Liver (tissue), 10 donors: ENCODE measurements at places on chromosomes 7 and 10.

GRCh38 chr7:145850636-145851035, 266.0 kb upstream of the CNTNAP2 start:
- no peaks in the 10 kb centered on the region for H3K36me3 ChIP-seq
- H3K4me1 ChIP-seq = no peaks in the 10 kb centered on the region

GRCh38 chr10:45432113-45432512, 58.1 kb downstream of the ALOX5 start:
- H3K36me3 ChIP-seq = no peaks in the 10 kb centered on the region
- H3K27me3 ChIP-seq = no peaks in the 10 kb centered on the region
- no peak for DNase-seq
- no peak overlapping the region for H3K4me3 ChIP-seq
- no peaks in the 10 kb centered on the region for H3K4me1 ChIP-seq
- H3K27ac ChIP-seq = no peak overlapping the region

- no peaks in the 10 kb centered on the region for H3K27me3 ChIP-seq
- H3K27ac ChIP-seq = no peak overlapping the region
- H3K36me3 ChIP-seq = no peaks in the 10 kb centered on the region
- DNase-seq = no peak
- H3K4me1 ChIP-seq = no peaks in the 10 kb centered on the region
Measured at GRCh38 chr10:49273626-49274025, 25.3 kb upstream of the C10orf71 start.

DNA sequence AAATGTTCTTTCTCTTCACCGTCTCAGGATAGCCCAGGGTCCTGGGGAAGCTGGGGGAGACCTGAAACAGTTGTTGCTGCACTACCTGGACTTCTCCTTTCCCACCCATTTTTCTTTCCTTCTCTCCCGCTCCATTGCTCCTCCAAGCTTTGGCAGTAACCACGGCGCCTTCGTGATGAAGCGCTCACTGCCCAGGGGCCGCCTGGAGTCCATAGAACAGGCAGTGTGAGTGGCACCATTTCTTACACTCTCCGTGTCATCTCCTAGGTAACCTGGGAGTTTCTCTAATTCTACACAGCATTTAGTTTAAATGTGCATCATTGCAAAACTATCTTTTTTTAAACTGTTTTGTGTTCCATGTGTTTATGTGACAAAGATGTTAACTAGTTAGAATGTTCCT, 40.3 kb upstream of the BHLHA15 start:
- no peak for DNase-seq
- no peak overlapping the region for H3K4me3 ChIP-seq
- H3K4me1 ChIP-seq = peaks cover 9% of the 10 kb centered on the region

GRCh38 chr10:93039110-93039509, 21.5 kb upstream of the CYP26C1 start:
- no peak overlapping the region for H3K4me3 ChIP-seq
- DNase-seq = no peak
- peaks cover under 1% of the 10 kb centered on the region for H3K4me1 ChIP-seq
- H3K36me3 ChIP-seq = no peaks in the 10 kb centered on the region
- H3K27ac ChIP-seq = no peak overlapping the region

- no peaks in the 10 kb centered on the region for H3K36me3 ChIP-seq
- no peak overlapping the region for H3K4me3 ChIP-seq
- no peak overlapping the region for H3K27ac ChIP-seq
- no peaks in the 10 kb centered on the region for H3K27me3 ChIP-seq
Measured at GRCh38 chr7:98165827-98166667, 45.2 kb upstream of the BHLHA15 start.

DNA sequence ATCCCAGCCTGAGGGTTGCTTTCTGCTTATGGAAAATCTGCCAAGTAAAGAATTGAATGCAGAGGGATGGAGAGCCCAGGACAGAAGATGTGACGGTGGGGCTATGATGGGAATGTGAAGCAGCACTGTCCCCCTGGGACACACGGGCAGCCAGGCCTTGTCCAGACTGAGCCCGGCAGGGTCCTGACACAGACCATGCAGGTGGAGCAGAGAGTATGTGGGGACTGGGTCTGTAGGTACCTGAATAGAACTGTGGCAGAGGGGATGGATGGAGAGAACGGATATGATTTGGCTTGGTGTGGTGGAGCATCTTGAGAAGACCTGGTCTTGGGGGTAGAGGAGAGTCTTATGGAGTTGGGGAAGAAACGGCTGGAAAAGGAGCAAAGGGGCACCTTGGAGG, 732 bp upstream of the LRRC18 start:
- no peaks in the 10 kb centered on the region for H3K27me3 ChIP-seq
- peak; percentile 13 for DNase-seq
- no peaks in the 10 kb centered on the region for H3K36me3 ChIP-seq
- no peak overlapping the region for H3K27ac ChIP-seq
- no peaks in the 10 kb centered on the region for H3K4me1 ChIP-seq

GRCh38 chr10:62616885-62617590, 187.5 kb upstream of the ADO start:
- no peak overlapping the region for H3K4me3 ChIP-seq
- H3K27ac ChIP-seq = no peak overlapping the region
- peaks cover 4% of the 10 kb centered on the region for H3K4me1 ChIP-seq
- no peaks in the 10 kb centered on the region for H3K27me3 ChIP-seq
- H3K36me3 ChIP-seq = no peaks in the 10 kb centered on the region
- DNase-seq = no peak

DNA sequence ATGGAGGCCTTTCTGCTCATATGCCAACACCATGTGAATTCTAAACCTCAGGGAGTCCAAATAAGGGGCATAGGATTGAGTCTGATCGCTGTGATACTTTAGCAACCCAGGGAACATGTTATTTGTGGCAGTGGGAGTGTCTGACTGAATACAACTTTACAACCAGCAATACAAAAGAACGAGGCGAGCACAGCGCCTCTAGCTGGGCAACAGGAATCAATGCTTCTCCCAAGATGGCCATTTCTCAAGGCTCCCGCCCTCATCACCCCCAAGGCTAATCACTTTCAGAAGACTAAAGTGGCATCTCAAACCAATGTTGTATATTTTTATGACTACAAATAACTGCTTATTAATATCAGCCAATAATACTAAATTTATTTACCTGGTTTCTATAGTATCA, 28.1 kb downstream of the YWHAG start:
- H3K27ac ChIP-seq = no peak overlapping the region
- no peak overlapping the region for H3K4me3 ChIP-seq
- peaks cover 7% of the 10 kb centered on the region for H3K4me1 ChIP-seq
- peaks cover 22% of the 10 kb centered on the region for H3K36me3 ChIP-seq
- H3K27me3 ChIP-seq = no peaks in the 10 kb centered on the region

DNA sequence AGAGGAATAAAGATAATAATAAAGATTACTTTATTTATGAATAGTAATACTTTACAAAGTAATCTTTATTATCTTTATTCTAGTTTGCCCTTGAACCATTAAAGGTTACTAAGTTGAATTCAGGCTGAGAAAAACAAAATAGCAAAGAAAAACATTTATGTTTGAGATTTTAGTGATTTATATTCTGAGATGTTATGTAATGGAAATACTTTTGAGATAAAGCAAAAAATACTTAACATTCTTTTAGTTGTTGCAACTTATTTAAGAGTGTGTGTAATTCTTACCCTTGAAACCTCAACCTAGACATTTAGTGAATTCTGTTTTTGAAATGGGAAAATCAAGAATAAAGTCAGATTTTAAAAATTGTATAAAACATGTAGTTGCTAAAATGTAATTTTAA, 40.0 kb downstream of the MINPP1 start:
- DNase-seq = no peak
- no peaks in the 10 kb centered on the region for H3K36me3 ChIP-seq
- no peak overlapping the region for H3K27ac ChIP-seq

DNA sequence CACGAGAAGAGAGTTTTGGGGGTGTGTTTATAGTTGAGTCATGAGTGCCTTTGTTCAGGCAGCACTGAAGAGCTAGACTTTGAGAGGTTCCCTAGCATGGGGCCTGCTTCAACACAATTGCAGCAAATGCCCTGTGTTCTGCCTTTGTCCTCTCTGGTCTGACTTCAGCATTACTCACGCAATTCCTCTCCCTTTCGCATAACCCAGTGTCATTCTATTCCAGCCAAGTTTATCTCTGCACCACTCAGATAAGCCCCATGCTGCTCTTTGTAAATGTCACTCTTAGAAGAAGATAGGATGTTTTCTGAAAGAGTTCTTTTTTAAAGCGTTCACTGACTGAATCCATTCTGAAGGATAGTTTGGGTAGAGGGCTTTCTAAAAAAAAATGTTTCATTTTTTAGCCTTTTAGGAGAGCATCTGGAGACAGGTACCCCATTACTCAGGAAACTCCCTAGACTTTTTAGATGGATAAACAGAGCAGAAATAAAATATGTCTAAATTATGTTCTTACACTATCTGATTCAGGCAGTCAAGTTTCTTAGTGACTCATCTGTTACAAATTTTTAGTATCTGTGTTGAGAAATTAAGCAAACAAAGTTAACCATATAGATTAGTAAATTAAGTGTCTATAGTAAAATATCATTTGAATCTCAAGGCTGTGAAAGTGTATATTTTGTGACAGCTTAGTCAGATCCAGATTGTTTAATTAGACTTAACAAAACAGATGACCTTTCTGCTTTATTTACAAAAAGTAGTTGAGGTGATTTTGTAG, 318.5 kb downstream of the GPR158 start:
- no peak overlapping the region for H3K4me3 ChIP-seq
- no peaks in the 10 kb centered on the region for H3K36me3 ChIP-seq
- H3K27me3 ChIP-seq = no peaks in the 10 kb centered on the region
- no peak for DNase-seq
- no peak overlapping the region for H3K27ac ChIP-seq

GRCh38 chr10:102434394-102435132, 2.2 kb upstream of the CUEDC2 start:
- H3K36me3 ChIP-seq = no peaks in the 10 kb centered on the region
- peaks cover 22% of the 10 kb centered on the region for H3K4me1 ChIP-seq
- no peaks in the 10 kb centered on the region for H3K27me3 ChIP-seq
- H3K4me3 ChIP-seq = no peak overlapping the region
- DNase-seq = no peak
- peak overlapping the region; percentile 85 for H3K27ac ChIP-seq

DNA sequence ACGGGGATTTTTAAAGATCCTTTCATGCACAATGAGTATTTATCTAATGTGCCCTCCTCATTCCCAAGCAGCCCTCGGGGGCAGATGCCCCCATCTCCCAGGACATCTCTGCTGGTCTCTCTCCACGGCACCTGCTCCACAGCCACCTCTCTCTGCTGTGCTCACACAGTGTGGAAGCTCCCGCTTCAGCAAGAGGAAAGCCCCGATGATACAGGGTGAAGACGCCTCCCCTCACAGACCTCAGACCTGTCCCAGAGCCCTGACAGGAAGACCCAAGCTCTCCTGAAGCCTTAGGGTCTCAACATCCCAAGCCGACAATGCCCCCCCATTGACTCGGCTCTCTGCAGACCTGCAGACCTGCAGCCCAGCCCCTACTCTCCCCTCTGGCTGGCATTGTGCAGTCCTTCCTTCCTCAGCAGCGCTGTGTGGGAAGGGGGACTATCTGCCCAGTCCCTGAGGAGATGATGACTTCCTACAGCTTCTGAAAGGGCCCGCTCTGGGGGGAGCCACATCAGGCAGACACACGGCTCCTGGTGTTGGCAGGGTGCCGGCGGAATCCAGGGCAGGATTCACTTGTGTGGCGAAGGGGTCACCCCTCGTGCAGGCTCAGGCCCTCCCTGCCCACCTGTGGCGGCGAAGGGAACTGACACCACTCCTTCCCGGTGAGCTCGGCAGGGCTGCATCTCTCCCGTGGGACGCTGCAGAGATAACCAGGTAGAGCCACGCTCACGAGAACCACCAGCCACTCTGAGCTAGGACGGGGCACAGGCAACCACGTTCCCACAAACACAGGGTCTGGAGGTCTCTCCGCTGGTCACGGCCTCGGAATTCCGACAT, 61.8 kb downstream of the PTPRN2 start:
- H3K27me3 ChIP-seq = no peaks in the 10 kb centered on the region
- H3K36me3 ChIP-seq = no peaks in the 10 kb centered on the region
- H3K4me1 ChIP-seq = no peaks in the 10 kb centered on the region
- no peak overlapping the region for H3K4me3 ChIP-seq
- DNase-seq = no peak
